Sigmoid colon (tissue), 7 donors: ENCODE measurements at places on chromosomes 5 and 9. TPM values are rescaled to one million over a fixed set of nuclear protein-coding genes. Genes with fewer than 3 reads are reported as not detected.

GRCh38 chr5:12902611-12903010 is 998.4 kb upstream of the CTNND2 start:
- DNase-seq = no peak

DNA sequence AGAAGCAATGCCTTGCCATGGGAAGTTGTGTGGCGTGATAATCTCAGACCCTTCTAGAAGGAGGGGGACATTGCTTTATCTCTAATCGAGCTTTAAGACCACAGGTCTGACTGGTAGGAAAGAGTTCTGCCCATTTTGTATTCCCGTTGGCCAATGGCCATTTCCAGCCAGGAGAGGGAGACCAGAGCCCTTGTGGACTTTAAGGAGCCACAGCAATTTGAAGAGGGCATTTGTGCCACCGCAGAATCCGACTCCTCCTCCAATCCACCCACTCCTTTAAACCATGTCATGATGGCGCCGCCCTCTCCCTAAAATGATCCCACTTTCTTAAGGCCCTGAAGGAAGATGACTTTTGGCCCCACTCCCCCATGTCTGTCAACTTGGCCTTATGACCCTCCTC is 560.5 kb upstream of the ADAMTS16 start:
- no peak for DNase-seq

- DNase-seq = no peak
Measured at GRCh38 chr9:97703437-97704344, 6.6 kb upstream of the XPA start.

DNA sequence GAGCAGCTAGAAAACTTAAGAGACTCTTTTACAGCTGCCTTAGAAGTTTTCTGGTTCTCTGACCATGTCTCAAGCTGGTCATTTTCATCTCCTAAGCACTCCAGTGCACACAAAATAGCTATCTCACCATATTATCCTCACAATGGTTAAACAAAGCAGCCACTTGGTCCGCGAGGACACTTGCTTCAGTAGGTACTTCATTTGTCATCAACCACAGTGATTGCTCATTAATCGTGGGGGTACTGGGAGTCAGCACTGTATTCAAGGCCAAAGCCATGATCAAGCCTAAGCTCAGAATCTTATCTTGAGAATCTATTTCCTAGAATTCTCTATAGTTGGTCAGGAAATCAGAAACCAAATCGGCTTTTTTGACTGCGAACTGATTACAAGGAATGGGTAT is 2.9 kb downstream of the ARL14EPL start:
- no peak for DNase-seq

- DNase-seq = no peak
Measured at GRCh38 chr5:16970826-16971225, 34.7 kb upstream of the MYO10 start.

The PCDHGA8 gene
- 7.9 TPM for total RNA-seq

The ZBTB26 gene
- 13.3 TPM for total RNA-seq

DNA sequence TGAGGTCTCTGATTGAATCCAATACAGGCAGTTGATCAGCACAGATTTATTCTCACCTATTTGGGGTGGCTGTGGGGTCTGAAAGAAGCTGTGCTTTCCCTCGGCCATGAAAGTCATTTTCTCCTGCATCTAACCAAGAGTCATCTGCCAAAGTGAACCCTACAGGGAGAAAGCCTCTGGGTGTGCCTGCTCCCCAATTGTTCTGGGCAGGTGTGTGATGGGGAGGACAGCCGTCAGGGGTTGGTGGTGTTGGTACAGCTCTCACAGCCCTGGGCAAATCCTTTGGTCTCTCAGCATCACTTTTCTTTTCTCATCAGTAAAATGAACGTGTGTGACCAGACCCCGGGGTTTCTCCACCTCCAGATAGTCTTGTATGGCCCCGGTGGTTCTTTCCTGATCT is 2.5 kb downstream of the PHF2 start:
- DNase-seq = no peak

DNA sequence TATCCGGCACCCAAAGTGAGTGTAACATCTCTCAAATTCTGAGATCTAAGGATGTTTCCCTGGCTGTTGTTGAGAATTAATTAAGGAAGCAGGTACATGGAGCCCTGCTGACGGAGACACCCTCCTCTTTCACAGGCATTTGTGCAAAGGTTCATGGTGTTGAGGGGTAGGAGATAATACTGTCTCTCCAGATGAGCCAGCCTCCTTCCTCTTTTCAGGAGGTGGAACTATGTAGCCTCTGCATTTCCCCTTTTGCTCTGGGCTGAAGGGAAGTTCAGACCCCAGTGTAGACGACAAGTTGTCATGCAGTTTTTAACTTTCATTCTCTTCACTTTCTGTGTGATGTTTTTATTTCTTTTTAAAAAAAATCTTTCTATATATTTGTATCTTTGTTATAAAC is 107.5 kb downstream of the GALNT10 start:
- DNase-seq = no peak

DNA sequence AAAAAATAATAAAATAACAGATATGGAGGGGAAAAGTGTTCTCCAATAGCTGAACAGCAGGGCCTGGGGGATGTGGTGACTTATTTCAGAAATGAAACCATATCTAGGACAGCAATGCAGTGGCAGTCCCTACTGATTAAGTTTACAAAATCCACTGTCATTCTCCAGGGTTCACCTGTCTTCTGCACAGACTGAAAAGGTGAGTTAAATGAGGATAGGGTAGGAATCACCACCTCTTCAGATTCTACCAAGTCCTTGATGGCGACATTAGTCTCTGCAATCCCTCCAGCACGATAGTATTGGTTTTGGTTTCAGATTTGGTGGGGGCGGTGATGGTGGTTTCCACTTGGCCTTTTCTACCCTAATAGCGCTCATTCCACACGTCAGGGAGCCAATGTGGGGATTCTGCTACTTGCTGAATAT is 32.3 kb upstream of the NPM1 start:
- DNase-seq = no peak

The EPB41L4A gene
- total RNA-seq = 75.3 TPM

- no peak for DNase-seq
Measured at GRCh38 chr5:56383761-56384160, 150.6 kb upstream of the ANKRD55 start.

DNA sequence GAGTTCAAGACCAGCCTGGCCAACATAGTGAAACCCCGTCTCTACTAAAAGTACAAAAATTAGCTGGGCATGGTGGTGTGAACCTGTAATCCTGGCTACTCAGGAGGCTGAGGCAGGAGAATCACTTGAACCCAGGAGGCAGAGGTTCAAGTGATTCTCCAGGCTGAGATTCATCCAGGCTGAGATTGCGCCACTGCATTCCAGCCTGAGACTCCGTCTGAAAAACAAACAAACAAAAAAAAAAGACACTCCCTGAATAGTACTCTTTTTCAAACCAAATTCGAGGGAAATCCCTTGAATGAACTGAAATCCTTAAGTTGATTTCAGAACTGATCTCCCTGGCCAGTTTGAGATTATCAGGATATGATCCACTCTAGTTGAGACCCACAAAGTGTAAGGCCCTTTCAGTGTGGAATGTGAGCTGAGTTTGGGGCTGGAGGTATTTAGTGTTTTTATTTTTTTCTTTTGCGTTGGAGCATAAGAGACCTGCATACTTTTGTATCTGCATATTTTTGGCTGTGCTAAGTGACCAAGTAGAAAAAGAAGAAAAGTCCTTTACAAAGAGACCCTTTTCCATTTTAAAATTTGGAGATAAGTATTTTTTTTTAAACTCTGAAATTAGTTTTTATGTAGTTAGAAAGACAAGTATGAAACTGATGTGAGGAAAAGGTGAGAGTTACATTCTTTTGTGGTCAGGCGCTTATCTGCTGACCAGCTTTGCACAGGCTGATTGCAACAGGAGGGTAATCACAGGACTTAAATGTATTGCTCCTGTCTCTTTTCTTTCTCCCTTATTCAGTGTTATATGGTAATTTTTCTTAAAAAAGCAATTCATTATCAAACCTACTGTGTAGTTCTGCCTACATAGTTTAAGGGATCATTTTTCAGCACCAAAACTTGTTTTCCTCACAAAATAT is 42.9 kb downstream of the TMEFF1 start:
- no peak for DNase-seq

The SEC61B gene
- total RNA-seq = 37.3 TPM

DNA sequence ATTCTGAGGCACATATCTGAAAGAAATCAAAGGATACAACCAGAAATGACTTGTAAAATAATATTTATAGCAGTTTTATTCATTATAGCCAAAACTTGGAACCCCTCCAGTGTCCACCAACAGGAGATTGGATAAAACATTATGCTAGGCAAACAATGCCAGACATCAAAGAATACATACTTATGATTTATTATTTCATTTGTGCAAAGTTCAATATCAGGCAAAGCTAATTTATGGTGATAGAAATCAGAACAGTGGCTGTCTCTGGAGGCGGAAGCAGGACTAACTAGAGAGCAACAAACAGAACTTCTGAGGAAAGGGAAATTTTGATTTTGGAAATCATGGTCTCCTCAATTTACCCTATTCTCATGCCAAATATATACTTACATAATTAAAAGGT is 193.1 kb downstream of the ICE1 start:
- DNase-seq = no peak

DNA sequence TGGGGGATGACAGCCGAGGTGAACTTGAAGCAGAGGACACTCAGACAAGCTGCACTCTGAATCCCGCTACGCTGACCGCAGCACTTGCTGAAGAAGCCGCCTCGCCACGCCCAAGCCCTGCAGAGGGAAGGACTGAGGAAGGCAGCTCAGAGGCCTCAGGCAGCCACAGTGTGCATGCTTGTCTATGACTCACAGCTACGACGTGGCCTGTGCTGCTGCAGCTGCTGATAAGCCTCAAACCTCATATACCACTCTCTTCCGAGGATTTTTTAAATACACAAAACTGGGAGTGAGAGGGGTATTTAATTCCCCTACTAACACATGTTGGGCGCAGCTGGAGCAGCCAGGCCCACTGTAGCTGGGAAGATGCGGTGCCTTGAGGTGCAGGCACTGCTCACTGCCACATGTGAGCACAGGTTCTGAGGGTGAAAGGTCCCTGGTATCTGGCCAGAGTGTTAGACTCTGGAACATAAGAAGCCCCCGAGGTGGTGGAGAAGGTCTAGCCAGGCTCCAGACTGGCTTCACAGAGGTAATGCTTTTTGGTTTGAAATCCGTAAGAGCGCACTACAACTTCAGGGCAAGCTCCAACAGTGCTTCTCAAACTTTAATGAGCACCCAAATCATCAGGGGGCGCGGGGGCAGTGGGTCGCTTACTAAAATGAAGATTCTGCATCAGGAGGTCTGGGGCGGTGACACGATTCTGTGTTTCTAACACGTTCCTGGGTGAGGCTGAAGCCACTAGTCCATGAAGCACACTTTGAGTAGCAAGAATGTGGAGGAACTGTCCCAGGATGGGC is 196.8 kb downstream of the AUH start:
- DNase-seq = peak; percentile 80

DNA sequence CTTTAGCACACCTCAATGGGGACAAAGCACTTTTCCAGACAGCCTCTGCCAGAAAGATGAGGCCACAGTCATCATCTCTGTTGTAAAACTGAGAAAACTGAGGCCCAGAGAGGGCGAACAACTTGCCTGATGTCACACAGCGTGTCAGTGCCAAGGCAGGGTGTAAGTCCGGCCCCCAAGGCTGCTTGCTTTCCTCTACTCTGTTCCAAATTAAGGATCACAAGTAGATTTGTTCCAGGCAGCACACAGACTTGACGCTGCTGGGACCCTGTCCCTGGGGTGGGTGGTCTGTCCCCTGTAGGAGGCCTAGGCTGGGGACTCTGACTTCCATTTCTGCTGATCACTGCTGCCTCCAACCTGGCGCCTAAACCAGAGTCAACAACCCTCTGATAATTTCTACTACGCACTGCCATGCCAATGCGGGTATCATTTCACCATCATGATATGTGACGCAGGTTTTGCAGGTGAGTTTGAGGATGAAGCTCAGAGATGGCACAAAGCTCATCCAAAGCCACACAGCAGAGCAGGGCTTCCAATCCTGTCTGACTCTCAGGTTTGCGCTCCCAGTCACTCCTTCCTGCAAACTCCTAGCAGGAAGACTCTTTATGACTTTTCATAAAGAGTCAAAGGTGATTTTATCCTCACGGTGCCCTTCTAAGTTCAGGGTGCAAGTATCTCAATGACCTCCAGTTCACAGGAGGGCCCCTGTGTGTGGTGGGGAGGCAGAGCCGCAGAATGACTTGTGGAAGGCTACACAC is 13.5 kb upstream of the RALGDS start:
- no peak for DNase-seq

- no peak for DNase-seq
Measured at GRCh38 chr9:6905850-6906375, 148.1 kb downstream of the KDM4C start.

The C5orf34 gene
- total RNA-seq = 1.5 TPM

DNA sequence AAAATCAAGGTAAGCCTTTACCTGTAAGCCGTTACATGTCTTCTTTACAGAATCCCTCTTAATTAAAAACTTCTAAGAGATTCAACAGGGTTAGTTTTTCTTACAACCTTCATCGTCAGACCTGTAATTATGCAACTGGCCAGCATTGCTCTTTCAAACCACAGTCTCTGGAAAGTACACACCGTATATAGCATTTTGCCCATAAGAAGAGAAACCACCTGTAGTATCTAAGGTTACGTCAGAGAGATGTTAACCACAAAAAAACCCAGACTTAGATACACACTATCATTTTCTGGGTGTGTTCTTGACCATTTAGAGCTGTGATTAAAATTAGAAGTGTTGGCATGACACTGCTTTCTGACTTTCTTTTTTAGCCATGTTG is 140.0 kb downstream of the MUSK start:
- DNase-seq = no peak

DNA sequence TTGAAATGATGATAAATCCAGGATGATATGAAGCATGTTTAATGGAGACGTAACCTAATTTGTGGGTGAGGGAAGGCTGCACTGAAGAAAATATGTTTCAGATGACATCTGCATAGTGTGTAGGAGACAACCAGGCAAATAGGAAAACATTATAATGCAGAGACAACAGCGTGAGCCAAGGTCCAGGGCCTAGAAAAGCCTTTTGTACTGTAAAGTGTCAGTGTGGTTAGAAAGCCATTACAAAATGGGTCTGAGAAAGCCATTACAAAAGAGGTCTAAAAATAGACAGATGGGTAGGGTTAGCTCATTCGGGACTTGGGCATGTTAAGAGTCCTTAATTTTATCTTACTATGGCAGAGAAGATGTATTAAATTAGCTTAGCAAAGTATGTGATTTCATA is 14.9 kb upstream of the GABRG2 start:
- DNase-seq = no peak

The AFAP1L1 gene
- total RNA-seq = 8.2 TPM

The FRMD3 gene
- total RNA-seq = 8.6 TPM

DNA sequence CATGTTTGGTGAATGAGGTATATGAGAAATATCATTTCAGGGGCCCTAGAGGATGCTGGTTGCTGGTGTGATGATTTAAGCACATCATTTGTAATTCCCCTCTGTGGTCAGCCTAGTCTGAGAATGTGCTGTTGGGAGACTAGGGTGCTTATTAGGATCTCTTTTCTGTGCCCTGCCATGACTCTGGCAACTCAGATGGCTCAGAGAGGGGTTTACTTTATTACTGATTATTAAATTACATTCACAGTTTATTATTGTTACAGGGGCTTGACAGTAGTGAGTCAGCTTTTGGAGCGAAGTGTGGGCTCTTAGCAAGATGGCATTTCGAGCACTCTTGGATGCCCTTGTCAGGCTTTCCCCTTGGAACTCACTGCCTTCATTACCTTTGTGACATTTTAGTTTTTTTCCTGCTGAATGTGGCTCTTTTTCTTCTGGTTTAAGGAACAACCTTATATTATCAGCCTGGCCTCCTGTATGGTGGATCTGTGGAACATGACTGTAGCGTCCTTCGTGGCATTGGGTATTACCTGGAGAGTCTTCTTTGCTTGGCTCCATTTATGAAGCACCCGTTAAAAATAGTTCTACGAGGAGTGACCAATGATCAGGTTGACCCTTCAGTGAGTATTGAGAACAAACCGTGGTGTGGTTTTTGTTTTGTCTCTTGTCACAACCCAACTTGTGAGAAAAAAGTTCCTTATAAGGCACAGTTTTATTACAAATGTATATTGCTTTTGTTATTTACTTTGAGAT is 33.8 kb downstream of the RCL1 start:
- no peak for DNase-seq
